ENCODE measurements at places on chromosomes 5 and 9.

GRCh38 chr9:18604767-18605730 is 131.1 kb downstream of the ADAMTSL1 start:
- DNase-seq: no peak

DNA sequence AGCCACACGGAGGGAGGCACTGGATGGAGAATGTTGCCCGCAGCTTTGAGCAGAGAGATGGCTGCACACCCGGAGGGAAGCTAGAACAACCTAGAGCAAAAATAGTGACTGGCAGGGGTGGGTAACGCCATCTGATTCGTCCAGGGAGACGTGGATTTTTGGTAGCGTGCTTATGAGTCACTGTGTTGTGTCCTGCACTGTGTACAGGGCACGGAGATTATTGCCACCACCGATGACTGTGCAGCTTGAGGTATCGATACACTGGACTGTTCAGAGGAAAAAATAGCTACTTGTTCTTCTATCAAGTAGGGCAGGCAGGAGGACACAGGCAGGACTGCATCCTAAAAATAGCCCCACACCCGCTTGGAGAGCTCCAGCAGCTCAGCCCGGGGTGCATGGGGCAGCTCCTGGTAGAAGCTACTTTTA is 6.0 kb downstream of the UBE2QL1 start:
- no peak for DNase-seq

DNA sequence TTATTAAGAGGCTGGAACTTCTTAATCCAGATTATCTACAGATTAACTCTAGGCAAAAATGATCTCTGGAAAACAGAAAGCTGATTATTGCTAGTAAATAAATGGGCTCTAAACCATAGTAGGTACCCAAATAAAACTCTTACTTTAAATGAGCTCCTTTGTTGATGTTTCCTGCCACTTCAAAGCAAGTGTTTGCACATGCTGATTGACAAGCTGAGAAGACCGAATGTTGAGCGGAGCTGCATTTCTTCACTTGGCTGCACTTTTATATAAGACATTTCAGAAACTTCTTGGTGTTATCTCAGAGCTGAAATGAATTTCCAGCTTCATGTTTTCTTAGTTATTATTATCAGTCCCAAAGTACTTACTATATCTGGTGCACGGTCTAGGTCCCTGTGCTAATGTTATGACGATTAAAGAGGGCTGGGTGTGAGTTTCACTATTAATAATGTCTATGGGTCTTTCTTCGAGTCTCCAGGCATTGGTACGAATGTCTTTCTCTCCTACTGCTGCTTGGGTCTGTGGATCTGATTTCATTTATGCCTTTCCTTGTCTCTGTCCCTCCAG is 58.6 kb upstream of the CTXN3 start:
- no peak for DNase-seq

- no peak for DNase-seq
Observed at GRCh38 chr5:100855295-100855694, 47.8 kb downstream of the ST8SIA4 start.

- DNase-seq: no peak
Observed at GRCh38 chr5:88872971-88873370, 10.0 kb downstream of the MEF2C start.

DNA sequence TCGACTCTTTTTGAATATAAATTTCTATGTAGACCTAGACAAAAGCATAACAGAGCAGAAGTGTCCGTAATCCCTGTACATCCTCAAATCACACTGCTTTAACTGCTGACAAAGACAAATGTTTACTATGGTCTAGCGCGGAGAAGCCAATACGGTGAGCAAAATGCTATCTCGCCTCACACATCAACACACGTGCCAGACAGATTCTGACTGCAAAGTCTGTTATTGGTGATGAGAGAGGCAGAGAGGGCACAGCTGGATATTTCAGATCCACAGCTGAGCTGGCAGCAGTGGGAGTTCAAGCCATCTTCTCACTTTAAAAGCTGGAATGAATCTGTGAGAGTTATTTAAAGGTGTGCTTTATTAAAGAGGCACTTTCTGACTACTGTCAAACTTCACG is 124.3 kb downstream of the ARL15 start:
- no peak for DNase-seq

GRCh38 chr9:96441798-96442445 is 8.0 kb upstream of the HABP4 start:
- DNase-seq: no peak

DNA sequence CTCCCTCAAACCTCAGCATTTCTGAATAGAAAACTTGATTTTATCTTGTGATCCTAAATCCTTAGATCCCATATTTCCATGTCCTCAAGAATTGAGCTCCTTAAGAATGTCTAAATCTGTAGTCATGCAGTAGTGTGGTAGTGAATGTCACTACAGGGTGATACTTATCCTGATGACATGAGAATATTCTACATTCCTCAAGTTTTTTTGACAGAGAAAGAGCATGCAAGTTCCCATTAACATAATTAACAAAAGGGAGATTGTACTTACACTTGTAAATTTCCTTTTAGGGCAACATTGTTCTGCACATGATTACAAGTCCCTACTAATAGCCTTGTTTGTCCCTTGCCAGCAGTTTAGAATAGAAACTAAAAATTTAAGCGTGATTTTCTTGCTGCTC is 352.3 kb downstream of the PTPRD start:
- no peak for DNase-seq

GRCh38 chr5:104018299-104018698 is 455.7 kb upstream of the NUDT12 start:
- no peak for DNase-seq

DNA sequence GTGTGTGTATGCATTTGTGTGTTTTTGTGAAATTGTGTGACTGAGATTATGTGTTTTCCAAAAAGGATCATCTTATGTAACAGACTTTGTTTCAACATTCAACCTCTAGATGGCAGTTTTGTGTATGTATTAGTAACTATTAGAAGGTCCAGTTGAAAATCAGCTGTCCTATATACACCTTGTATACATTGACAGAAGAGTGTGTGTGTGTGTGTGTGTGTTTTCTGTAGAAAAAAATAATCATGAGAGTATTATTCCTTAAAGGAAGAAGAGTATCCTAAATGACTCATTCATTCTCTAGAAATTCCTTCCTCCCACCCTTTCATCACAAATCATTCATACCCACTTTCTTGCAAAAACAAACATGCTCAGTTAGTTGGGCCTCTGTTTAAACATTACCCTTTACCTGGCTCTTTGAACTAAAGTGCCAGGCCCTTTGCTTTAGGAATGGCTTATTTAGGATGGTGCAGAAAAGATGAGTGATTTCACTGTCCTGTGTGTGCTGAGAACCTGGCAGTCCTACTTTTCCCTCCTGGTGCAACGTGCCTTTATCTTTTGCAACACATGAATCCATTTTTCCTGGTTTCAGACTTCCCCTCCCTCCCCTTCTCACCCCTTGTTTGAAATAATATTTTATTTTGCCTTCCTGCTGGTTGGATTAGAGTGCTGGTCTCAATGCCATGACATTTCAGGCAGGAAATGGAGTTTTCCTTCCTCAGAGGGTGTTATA is 152.2 kb downstream of the ARHGAP26 start:
- no peak for DNase-seq

GRCh38 chr5:72021651-72022357 is 85.5 kb upstream of the MAP1B start:
- DNase-seq: no peak

GRCh38 chr5:135881244-135881643 is 14.4 kb downstream of the IL9 start:
- no peak for DNase-seq

GRCh38 chr5:107639990-107640389 is 30.7 kb downstream of the EFNA5 start:
- DNase-seq: no peak

DNA sequence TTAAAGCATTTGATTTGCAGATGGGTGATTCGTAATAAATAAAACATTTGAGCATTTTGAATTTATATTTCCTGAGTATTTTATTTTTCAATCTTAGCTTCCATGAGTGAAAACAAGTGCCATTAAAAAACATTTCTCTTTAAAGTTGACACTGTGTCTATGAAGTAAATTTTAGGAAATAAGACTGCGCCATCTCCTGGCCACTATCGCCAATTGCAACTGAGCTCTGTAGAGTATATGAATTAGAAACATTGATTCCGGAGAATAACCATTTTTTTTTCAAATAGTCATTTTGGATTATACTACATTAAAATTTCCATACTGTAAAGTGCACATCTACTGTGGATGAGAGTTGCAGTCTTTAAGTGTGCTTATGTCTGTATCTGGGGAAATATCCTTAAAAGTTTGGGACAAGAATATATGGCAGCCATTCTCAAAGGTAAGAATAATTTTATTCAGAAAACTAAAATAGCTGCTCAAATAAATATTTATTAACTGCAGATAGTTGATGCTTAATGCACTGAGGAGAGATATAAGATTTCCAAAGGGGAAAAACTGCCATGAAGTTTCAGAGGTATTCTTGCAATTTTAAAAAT is 5.9 kb downstream of the DMRTA1 start:
- no peak for DNase-seq

DNA sequence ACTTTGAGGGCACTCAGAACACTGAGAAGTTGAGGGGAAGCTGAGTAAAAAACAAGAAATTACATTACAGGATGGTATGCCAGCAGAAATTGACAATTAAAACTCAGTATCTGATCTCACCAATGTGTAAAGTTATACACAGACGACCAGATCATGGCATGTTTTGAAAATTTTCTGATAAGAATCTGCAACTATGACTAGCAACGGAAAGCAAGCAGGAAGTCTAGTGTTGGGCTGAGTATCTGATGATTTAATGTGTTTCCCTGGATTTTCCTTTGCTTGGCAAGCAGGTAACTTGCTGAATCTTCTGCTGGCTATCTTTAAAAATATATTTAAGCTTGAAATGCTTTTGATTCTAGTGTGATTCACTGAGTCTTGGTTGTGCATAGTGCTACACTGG is 5.2 kb upstream of the GCNT4 start:
- no peak for DNase-seq

GRCh38 chr9:114719290-114719689 is 37.3 kb upstream of the TEX48 start:
- no peak for DNase-seq

GRCh38 chr5:116415182-116415581 is 159.4 kb downstream of the SEMA6A start:
- DNase-seq: no peak

- DNase-seq: no peak
Observed at GRCh38 chr5:61263072-61263471, 69.0 kb upstream of the ZSWIM6 start.

DNA sequence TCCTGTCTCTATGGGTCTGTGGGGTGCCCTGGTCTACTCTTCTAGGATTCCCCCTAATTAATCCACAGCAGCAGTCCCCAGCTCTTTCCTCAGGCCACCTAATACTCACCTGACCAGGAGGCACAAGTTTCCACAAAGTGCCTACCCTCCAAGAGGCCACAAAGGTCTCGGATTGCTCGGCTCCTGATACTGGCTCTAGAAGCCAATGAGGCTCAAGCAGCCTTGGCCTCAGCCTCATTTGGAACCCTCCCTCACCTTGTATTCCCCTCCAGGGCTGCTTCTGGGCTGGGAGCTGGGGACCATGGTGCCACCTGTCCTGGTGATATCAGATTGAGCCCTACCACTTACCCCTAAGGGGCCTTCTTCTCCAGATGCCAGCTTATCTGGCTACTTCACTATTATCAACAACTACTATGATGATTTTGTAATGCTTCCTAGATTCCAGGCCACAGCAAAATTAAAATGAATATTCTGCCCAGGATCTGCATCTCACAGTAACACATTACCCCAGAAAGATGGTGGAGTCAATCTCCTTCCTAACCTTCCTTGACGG is 103.7 kb upstream of the SPOCK1 start:
- DNase-seq: no peak

GRCh38 chr5:74296685-74297408 is 343.7 kb downstream of the ENC1 start:
- DNase-seq: no peak

GRCh38 chr5:96881511-96882115 is 5.3 kb downstream of the ERAP2 start:
- DNase-seq: no peak

DNA sequence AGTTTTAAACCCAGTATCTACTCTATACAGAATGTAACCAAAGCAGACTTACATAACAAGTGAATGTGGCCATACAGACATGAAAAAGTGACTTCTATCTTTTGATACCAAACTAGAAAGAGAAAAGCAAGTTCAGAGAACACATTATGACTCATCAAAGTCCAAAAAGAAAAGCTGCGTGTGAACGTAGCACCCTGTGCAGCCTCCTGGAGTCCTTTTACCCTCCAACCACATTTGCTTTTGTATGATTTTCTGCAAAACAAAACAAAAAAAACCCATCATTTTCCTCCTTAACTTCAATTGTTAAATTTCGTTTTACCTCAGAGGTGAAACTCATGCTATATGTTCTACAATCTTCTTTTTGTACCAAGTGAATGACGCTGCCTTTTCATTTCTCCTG is 2.8 kb upstream of the SMARCA2 start:
- no peak for DNase-seq

GRCh38 chr9:120776788-120777187 is 16.4 kb downstream of the FBXW2 start:
- DNase-seq: no peak

- DNase-seq: no peak
Observed at GRCh38 chr5:132019337-132019736, 7.9 kb upstream of the ACSL6 start.

DNA sequence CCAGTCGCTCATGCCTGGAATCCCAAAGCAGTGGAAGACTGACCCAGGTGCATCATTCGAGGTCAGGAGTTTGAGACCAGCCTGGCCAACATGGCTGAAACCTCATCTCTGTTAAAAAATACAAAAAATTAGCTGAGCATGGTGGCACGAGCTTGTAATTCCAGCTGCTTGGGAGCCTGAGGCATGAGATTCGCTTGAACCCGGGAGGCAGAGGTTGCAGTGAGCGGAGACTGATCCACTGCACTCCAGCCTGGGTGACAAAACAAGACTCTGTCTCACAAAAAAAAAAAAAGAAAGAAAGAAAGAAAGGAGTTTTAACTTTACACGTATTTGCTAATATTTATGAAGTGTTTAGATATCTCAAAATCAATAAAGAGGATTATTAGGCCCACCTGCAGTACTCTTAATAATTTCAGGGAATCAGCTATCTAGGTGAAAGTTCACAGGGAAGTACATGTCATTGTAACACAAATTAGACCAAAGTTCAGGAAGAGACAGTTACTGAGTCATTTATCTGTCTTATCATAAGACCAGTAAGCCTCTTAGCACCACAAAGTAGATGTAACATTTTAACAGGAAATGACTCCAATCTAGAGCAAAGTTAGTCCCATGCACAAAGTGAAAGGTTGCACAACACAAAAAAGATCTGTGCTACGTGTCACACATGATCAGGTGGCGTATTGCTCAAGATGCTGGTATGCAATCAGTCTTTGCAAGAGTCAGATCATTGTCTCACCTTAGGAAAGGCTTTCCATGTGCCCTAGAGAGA is 34.1 kb upstream of the PLIN2 start:
- DNase-seq: peak; percentile 38
